Skeletal muscle cell (primary cell): ENCODE measurements at places on chromosomes 16 and 17.
A peak's percentile ranks its signal among the peaks of the same experiment; 100 is the strongest.

DNA sequence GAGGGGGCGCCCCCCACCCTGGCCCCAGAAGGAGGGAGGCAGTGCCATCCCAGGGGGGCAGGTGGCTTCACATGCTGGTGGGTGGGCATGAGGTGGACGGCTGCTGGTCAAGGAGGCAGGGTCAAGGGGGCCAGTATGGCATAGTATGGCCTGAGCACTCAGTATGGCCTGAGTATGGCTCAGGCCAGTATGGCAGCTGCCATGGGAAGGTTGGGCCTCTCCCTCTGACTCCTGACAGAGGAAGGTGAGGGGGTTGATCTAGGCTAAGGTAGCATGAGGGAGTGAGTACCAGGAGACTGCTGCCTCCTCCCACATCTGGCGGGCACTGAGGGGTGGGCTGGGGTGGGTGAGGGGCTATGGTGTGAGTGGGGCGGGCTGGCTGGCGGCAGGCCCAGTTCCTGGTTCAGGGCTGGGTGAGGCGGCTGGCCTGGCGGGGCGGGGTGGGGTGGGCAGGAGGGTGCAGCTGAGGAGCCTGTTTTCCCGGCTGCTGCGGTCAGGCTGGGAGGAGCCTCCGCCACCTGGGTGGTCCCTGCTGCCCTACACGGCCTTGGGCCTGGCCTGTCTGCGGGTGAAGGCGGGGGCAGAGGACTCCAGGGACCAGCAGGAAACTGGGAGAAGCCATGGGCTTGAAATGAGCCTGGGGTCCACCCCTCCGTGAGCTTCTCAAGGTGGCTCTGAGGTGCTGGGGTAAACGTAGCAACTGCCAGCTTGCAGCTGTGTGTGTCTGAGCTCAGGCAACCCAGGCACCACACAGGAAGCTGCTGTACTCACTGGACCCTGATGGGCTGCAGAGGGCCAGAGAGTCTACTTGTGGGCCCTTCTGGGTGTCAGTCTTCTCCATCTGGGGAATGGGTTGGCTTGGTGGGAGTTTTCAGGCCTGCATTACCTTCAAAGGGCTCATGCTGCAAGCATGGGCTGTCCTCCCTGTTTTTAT, 57.0 kb downstream of the RAI1 start:
- no peak for DNase-seq

DNA sequence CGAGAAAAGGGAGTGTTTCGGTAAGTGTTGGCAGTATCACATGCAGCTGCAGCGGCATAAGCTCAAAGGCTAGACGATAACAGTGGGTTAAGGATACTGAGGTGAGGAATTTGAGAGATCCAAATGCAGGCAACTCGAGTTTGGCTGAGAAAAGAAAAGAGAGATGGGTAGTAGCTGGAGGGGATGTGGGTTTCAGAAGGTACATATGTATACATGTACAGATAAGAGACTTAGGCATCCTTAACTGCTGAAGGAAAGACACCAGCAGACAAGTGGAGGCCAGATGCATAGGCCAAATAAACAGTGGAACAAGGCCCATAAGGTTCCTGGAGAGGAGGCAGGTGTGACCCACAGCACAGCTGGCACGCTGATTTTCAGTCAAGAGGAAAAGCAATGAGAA, 86.6 kb upstream of the NETO2 start:
- no peak for DNase-seq

GRCh38 chr17:50934672-50935220, 68.6 kb upstream of the TOB1 start:
- no peak for DNase-seq

- DNase-seq, result no peak
Observed at GRCh38 chr16:88526008-88526905, 43.9 kb upstream of the ZC3H18 start.

DNA sequence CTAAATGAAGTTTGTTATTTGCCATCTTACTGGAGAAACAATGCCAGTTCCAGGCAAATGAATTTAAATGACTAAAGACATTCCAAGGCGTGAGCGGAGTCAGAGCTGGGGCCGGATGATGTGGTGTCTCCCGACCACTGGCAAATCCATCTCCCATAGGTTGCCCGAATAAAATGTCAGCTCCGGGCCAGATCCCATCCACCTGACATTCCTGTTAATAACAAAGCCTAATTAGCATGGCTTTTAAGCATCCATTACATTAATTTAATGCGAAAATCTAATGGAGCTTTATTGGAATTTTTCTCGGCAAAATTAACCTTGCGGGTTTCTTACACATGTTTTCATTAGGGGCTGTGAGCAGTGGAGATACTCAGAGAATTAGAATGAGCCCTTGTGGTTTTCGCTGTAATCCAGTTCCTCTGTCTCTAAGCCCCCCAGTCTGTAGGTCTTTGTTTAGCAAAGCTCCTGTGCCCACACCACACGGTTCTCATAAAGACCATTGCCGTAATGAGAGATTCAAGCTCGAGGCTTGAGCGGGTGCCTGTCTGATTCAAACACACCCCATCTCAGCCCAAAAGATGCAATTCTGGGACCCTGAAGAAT, 123.3 kb downstream of the CCT6B start:
- DNase-seq, result no peak

- DNase-seq, result no peak
Observed at GRCh38 chr16:89137666-89138512, 33.7 kb upstream of the CDH15 start.

DNA sequence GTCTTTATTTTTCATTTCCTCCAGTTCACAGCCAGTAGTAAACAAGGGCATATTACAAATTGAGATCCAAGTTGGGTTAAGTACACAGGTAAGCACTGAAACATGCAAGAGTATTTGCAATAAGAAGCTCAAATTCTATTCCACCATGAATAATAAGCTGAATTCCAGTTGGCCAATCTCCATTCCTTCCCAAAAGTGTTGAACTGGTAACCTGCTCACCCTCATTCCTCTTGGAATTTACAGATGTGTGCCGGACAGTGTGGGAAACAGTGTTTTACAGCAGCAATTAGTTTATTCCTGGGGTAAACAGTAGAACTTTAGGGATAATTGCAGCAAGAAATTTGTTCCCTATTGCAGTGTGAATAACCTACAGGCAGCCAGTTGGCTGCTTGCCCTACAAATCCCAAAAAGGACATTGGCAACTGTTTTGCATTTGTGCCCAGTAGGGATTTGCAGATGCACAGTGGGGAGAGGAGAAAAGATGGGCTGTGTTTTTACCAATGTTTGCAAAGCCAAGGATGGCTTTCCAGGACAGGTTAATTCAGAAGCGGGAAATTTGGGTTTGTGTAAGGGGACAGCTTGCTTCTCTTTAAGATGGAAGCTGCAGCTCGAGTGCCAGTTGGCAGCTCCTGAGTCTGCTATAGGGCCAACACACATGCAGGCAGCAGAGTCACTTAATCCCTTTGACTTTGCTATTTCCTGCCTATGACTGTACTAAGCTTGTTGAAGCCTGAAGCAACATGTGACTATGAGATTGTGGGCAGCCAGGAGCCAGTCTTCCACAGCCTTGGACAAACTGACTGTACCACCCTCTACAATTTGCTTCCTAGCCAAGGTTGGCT, 318.9 kb downstream of the MAP2K6 start:
- peak; percentile 67 for DNase-seq

GRCh38 chr16:4015275-4016004, 100.8 kb downstream of the ADCY9 start:
- no peak for DNase-seq

GRCh38 chr17:48241770-48242497, 134.4 kb downstream of the SNX11 start:
- DNase-seq, result no peak

DNA sequence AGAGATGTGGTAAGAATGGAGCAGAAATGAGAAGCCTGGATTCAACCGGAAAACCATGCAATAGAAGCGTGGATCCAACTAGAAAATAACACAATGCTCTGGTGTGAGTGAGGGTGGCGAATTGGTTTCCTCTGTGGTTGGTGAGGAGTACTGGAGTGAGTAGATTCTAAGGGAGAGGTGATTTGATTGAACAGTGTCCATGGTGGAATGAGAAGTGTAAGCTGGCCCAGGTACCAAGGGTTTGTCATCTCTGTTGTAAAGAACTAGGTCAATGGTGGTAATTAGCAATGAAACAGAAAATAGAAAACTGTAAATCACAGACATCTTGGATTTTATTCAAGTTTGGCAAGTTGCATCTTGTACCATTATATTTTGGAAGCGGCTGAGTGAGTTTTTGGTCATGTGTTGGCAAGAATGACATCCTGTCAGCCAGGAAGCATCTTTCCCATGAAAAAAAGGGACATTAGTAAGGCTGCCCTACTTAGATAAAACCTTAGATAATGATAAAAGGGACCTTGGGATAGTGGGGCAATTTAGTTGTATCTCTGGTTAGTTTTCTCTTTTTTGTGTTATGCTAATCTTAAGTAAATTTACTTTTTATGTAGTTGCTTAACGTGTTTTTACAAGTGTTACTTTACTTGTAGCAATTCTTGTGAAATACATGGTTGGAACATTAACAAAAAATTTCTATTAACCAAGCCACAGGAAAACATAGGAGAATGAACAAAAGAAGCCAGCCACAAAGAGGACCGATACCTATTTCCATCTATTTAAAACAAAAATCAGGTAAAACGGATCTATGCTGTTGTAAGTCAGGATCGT, 20.9 kb downstream of the HSD17B2 start:
- no peak for DNase-seq

- peak; percentile 28 for DNase-seq
Observed at GRCh38 chr16:58366247-58367031, 25.8 kb upstream of the GINS3 start.

DNA sequence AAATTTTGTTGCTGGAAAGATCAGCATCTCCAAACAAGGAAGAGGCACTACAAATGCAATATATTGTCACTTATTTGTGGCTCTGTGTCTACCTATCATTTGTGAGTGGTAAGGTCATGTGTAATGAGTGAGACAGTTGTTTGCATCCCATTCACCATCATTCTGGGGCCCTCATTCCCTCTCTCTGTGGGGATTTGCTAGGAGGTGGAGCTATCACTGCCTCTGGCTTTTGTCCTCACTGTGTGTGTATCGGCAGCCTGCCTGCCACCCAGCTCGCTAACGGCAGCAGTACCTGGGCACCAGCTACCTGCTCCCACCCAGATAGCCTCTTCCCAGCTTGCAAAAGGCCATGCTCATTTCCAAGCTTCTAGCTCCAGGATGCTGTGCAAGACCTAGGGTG, 379.2 kb upstream of the ZFHX3 start:
- DNase-seq, result no peak

DNA sequence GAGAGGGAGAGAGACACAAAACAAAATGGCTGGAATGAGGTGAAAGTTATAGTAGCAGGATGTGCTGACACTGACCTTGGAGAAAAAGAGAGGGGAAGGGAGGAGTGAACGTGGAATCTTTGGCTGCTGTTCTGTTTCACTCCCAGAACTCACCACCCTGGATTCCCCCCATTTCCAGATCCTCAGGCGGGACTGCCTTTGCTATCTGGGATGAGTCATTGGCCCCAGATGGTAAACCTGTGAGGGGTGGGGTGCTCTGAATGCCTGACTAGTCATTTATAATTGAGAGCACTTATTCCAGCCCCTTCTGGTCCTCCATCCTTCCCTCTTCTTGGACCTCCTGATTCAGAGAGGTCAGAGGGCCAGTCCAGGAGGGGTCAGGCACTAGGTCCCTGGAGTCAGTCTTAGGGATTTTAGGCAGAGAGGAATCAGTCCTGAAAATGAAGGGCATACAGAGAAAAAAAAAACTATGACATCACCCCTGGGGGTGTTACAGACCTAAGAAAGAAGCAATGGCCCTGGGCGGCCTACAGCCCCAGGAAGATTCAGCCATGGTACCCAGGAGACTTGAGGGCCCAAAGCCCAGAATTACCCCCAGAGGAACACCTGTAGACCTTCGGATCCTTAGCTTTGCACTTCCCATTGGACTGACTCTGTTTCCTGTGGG, 2.2 kb upstream of the ZG16 start:
- DNase-seq, result no peak

- DNase-seq, result peak; percentile 60
Observed at GRCh38 chr17:82848022-82848592, 8.3 kb upstream of the ZNF750 start.

- DNase-seq, result no peak
Observed at GRCh38 chr16:20822521-20823325, 16.4 kb downstream of the REXO5 start.

DNA sequence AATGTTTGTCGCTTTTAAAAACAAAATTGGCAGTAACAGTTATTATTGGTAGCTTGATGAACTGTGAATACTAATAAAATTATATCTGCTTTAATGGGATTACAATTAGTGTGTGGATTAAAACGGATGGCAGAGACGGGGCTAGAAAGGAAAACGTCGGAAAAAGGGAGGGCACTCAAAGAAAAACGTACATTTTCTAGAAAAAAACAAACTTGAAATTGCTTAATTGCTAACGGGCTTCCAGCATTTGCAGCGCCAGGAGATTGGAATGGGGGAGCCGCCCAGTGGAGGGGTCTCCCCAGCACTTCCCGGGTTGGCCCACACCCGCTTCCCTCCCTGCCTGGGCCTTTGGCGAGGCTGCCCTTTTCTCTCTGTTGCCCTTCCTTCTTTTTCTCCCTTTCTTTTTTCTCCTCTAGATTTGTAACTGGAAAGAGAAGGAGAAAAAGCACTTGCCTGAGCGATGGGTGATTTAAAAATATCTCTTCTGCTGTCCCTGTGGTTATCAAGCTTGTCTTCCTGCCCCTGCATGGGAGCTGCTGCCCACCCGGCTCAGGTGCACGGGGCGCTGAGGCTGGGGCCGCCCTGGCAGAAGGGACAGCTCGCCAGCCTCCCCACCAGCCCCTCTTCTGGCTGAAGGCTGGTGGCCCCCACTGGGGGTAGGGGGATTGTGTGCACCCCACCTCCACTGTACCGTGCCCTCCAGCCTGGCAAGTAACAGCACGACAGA, 5.9 kb downstream of the BAHCC1 start:
- no peak for DNase-seq

DNA sequence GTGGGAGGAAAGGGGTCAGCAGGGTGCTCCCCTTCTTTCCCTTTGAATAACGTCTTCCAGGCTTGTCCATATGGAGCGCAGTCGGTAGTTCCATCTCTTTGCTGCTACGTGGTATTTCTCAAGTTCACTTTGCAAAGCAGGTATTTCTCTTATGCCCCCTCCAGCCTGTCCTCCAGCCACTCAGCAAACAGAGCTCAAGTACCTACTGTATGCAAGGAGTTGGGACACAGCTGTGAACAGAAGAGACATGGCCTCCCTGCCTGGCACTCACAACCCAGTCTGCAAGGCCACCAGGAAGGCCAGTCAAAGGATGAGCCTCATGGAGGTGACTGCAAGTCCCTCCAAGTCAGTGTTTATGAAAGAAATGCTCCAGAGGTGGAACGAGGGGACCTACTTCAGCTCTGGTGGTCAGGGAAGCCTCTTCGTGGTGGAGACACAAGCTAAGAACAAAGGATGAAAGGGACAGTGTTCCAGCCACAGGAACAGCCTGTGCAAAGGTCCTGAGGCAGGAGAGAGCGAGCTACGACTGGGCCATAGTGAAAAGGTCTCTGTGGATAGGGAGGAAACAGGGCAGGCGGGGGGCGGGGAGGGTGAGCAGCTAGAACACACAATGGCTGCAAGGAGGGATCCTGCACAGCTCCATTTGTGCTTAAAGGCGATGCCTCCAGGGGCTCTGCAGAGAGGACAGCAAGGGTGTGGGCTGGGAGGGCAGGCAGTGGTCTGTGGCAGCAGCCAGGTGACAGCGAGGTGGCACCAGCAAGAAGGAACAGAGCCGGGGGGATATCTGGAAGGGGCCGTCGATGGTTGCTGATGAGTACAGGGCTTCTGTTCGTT, 32.6 kb downstream of the PPL start:
- DNase-seq, result no peak

- no peak for DNase-seq
Observed at GRCh38 chr17:65062171-65062915, 5.8 kb upstream of the GNA13 start.

- no peak for DNase-seq
Observed at GRCh38 chr17:40474419-40475002, 26.9 kb downstream of the TNS4 start.

- no peak for DNase-seq
Observed at GRCh38 chr16:86229283-86229682, 281.0 kb upstream of the FOXF1 start.

GRCh38 chr17:30954046-30954830, 16.6 kb upstream of the RNF135 start:
- DNase-seq, result no peak
